ENCODE measurements at places on chromosomes 6 and 20. TPM values are rescaled to one million over a fixed set of nuclear protein-coding genes. Genes with fewer than 3 reads are reported as not detected.

GNAS-AS1 gene
- 0.16 TPM for polyA plus RNA-seq

FOXS1 gene
- not detected for polyA plus RNA-seq

KCNQ5 gene
- 1.3 TPM for polyA plus RNA-seq

NXT1 gene
- 58.5 TPM for polyA plus RNA-seq

ADTRP gene
- 3.0 TPM for polyA plus RNA-seq

DNA sequence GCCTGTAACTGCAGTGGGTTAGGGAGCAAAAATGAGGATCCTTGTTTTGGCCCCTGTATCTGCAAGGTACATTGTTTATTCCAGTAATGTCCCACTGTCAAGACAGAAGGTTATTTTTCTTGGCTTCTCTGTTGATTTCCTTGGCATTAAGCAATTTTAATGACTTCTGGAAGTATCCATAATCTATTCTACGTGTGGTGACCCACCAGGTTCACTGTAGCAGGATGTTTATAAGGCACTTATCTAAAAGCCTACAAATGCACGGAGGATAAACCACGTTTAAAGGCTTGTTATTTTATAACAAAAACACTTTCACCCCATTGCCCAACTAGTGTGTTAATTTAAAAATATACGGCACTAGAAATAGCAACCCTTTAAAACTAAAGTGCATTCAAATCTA lies 294.9 kb downstream of the LAMA2 start:
- DNase-seq = no peak

- DNase-seq = no peak
Observed at GRCh38 chr6:72321788-72322187, 300.1 kb upstream of the KCNQ5 start.

DNA sequence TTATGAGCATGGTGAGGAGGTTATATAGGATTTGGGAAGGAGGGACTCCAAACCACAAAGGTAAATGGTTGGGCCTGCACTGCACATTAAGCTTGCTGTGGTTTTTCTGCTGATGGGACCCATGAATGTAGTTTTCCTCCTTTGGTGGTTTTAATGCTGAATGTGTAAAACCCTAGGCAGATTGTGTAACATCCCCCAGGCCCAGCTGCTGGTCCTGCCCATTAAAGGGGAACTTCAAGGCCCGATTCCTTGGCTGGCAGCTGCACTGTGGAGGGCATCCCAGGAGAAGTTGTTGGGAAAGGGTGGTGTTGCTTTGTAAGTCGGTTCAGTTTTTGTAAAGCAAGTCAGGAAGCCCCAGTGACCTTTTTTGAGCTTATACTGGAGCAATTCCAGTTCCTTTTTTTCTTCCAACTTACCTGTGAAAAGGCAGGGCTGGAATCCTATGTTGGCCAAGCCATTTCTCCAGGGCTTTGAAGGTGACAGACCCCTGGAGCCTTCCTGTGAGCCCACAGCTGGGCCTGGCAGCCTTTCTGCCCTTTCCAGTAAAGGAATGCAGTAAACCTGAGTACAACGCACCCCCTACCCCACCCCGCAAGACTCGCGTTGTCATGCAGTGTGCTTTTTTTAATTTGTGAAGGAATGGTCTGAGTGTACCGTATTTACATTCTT lies 43.1 kb upstream of the NAA20 start:
- peak; percentile 77 for DNase-seq

- no peak for DNase-seq
Observed at GRCh38 chr6:33588894-33589293, 8.8 kb upstream of the BAK1 start.

DNA sequence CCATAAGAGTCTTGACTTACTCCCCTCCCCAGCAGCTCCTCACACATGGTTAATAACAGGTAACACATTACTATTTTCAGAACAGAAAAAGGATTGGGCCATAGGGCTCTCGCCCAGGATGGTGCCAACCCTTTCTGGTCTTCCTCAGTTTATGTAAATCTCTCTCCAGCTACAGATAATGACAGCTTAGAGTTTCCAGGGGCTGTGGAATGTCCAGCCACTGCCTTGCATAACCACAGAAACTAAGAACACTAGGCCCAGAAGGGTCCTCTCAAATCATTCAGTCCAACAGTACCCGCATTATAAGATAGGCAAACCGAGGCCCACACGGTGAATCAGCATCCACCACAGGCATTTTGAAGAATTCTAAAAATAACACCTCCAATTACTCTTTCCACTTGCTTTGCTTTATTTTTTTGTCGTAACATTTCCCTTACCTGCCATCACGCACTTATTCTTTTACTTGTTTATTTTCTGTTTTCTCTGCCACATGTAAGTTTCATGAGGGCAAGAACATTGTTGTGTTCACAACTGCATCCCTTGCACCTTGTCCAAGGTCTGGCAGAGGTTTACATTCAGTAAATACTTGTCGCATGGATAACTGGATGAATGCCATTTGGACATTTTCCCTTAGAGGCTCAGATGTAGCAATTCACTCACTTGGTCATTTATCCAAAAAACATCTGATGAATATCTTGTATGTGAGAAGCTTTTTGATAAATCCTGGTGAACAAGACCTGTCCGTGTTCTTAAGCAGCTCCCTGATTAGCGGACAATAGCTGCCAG lies 6.4 kb upstream of the SDC4 start:
- no peak for DNase-seq

GRCh38 chr6:42352856-42353564 lies 98.7 kb downstream of the TRERF1 start:
- DNase-seq = peak; percentile 69

DNA sequence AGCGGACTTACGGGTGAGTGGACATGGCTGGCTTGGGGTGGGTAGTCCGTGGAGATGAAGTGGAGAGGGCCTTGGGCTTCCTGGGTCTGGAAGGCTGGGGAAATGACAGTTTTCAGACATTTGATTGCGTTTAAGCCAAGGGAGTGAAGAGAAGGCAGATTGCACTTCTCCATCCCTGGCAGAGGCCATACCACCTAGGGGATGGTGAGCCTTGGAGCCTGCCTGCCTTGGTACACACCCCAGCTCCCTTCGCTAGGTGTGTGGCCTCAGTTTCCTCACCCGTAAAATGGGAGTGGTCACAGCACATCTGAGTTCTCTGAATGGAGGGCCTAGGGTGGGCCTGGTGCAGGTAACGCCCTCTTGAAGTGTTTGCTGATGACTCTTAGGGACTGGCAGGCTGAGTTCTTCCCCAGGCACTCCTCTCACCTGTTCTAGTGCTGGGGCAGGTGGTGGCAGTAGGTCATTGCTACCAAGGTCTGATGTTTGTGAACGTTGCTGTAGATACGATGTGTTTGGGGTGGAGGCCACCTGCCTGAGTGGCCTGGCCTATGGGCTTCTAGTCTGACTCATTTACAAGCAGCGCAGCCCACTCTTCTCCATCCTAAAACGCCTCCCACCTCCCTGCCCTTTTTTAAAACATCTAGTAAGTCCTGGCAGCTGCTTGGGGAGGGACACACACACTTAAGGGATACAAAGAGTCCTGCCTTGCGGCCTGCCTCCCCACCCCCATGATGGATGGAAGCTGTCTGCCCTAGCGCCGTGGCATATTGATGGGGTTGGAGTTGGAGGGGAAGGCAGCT lies 2.3 kb downstream of the RBM38 start:
- no peak for DNase-seq

DNA sequence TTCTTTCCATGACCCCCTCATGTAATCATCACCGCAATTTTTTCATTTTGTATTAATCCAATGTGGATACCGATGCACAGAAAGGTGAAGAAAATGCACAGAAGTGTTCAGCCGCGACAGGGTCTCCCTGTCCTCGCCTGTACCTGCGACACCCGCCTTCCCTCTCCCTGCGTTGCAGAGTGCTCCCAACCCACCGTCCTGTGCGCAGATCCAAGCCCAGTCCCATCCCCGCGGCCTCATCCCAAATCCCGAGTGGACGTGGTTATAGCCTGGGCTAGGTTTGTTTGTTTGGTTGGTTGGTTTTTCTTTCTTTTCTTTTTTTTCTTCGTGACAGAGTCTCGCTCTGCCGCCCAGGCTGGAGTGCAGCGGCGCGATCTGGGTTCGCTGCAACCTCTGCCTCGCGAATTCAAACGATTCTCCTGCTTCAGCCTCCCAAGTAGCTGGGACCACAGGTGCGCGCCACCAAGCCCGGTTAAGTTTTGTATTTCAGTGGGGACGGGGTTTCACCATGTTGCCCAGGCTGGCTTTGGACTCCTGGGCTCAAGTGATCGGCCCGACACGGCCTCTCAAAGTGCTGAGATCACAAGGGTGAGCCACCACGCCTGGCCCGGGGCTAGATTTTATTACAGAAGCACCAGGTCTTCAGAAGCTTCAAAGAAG lies 536 bp upstream of the RAET1G start:
- no peak for DNase-seq

DNA sequence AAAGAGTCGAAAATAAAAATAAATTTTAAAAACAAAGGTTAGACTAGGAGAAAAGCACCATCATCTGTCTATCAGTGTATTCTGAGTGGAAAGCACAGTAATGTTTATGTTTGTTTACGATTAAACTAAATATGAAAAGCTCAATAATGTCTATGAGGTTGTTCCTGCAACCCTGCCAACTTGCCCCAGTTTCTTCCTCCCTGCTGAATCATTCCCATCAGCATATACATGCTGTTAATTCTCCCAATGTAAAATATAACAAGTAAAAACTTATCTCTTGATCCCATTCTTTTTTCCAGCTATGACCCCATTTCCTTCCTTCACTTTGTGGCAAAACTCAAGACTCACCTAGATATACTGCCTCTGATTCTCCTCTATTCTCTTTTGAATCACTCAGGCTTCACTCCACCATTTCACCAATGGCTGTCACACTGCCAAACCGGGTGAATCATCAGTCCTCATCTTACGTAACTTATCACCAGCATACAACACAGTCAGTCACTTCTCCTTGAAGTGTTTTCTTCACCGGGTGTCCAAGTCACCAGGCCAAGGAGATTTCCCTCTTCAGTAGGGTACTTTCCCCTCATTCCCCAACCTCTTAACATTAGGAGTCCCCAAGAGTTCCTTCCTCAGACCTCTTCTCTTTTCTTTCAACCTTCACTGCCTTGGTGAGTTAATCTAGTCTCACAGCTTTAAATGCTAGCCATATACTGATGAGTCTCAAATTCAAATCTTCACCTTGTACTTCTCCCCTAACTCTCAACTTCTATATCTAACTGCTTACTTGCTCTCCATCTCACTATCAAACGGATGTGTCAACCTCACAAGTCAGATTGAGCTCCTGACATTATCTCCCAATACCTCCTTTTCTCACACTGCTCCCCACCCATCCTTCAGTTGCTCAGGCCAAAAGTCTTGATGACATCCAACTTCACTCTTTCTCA lies 6.2 kb downstream of the TMEM242 start:
- DNase-seq = peak; percentile 86

DNA sequence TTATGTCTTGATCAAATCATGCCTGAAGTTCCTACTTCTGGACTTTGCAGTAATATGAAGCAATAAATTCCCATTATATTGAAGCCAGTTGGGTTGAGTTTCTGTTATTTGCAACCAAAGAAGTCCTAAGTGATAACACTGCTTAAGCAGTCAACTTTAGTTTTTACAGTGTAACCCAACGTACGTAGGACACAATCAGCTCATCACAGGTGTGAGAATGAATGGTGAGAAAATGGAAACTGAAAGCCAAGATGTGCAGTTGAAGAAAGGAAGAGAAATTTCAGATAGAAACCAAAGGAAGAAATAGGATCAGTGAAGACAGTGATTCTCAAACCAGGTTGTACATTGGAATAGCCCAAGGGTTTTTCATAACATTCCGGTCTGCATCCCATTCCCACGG lies 211.4 kb upstream of the ZFP64 start:
- DNase-seq = no peak

GRCh38 chr6:113570161-113570560 lies 287.0 kb upstream of the MARCKS start:
- no peak for DNase-seq

DNA sequence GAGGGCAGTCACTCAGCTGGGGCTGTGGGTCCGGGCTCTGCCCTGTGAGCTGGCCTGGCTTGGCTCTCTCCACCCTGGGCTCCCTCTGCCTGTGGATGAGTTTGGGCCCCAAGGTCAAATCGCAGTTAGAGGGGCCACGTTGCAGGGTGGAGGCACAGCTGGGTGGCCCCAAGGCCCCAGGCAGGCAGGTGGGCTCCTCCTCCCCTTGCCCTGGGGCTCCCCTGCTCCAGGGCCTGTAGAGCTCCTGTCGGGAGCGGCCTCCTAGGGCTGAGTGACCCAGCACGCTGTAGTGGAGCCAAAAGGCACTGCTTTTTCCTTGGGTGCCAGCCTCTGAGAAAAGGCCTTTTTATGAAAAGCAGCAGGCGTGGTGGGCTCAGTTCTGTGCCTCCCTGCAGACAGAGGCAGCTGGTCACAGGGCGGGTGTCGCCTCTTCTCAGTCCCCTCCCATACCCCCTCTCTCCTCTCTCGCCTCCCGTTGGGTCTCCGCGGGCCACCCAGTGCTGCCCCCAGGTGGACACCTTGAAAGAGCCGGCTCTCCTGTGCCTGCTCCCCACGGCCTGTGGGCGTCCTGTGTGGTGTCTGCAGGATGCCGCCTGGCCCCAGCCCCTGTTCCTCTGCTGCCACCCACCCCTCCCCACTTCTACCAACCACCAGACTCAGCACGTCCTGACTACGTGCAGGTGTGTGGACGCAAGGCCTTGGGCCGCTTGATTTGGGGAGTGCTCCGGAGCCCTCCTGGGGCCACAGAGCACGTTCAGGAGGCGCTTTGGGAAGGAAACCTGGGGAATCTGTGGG lies 13.2 kb downstream of the SS18L1 start:
- no peak for DNase-seq

DNA sequence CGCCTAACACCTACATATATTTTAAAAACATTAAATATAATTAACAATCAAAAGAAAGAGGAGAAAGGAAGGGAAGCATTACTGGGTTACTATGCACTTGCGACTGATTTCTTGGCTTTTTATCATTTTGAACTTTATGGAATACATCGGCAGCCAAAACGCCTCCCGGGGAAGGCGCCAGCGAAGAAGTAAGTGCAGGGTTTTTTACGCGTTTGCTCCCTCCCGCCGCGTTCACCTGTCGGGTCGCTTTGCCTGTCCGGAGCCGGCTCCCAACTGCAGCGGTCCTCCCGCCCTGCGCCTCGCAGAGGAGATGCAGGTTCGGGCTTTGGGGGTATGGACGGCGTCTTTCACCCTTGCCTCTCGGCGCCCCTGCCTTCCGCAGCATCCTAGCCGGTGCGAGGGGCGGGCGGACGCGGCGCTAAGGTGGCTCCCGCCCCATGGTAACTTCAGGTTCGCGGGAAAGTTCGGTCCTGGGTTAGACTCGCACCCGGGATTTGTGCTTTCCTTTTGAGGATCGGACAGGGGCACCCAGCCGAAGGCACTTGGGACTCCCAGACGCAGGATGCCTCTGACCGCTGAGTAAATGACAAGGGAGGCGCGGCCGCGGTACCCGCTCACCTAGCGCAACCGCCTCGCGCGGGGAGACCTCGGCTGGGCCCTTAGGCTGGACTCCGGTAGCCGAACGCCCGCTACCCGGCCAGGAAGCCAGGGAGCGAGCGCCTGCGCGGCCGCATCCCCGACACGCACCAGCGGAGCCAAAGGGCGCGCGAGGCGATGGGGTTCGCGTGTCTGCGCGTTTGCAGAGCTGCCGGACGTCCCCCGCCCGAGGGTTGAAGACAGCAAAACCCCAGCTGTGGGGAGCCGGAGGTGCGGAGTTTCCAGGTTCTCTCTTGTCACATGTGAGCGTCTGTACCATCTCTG lies 891 bp downstream of the RSPO3 start:
- DNase-seq = peak; percentile 6

Data from foreskin keratinocyte (primary cell).